ENCODE measurements at places on chromosomes 5 and 9.
A peak's percentile ranks its signal among the peaks of the same experiment; 100 is the strongest.

DNA sequence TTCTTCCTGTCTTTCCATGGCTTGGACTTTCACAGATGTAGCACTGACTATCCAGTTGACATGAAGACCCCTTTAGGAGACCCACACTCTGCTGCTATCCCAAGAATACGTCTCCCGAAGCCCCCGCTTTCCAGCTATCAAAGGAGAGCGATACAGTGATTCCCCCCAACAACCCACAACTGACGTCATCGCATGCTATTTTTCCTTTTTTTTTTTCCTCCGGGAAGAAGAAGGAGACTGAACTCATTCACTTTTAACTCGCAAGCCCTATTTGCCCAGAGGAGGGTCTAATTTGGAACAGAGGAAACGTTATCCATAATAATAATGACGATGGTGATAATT lies 2.1 kb downstream of the PAPPA start:
- DNase-seq: no peak

DNA sequence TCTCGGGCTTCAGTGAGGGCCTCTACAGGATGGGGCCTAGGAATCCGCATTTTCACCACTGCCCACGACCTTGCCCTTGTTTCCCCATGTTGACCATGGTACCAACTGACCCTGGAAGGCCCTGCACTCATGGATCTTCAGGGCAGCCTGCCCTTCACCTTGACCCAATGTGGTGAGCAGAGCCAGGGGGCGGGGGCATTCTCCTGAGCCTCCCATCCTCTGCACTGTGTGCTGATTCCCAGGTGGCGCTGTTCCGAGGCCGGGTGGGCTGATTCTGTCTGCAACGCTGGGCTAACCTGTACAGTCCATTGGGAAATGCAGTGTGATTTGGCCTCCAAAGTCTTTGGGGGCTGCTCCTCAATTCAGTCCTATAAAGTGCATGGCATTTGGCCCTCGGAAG lies 68.7 kb downstream of the SHB start:
- no peak for DNase-seq

DNA sequence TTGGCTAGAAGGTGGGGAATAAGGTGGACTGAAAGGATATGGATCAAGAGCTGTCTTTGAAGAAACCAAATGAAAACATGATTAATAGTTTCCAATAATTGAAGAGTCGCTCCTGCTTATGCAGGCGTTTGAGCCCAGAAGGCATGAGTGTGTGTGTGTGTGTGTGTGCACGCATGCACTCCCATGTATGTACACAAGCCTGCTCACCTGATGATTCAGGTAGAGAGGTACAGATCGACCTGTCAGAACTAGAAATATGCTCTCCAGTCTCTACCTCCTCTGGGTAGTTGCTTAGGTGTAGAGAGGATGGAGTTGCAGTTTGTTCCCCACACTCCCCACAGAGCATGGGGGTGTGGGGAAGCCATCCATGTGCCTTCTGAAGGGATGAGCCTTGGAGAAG lies 1.1 kb upstream of the FGF1 start:
- DNase-seq: no peak

- no peak for DNase-seq
These were observed 1094.9 kb upstream of the C9orf72 start for GRCh38 chr9:28668158-28668557.

DNA sequence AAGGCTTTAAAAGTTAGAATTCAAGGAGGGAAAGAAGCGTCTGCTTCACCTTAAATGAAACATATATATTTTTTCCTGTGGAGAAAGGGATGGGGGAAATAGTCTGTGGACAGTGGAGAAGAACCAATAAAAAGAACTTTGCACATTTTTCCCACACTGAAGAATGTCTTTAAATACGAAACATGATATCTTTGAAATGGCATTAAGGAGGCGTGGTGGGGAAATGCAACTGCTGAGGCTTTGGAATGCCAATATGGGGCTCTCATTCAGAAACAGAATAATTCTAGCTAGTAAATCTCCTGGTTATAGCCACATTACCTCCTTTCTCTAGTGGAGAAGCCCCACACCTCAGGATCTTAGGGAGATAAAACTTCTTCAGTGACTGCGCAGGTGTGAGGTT lies 46.8 kb downstream of the TNC start:
- DNase-seq: no peak

GRCh38 chr9:134103391-134103998 lies 32.4 kb upstream of the WDR5 start:
- no peak for DNase-seq

GRCh38 chr9:124358631-124359030 lies 56.6 kb downstream of the PSMB7 start:
- DNase-seq: no peak

DNA sequence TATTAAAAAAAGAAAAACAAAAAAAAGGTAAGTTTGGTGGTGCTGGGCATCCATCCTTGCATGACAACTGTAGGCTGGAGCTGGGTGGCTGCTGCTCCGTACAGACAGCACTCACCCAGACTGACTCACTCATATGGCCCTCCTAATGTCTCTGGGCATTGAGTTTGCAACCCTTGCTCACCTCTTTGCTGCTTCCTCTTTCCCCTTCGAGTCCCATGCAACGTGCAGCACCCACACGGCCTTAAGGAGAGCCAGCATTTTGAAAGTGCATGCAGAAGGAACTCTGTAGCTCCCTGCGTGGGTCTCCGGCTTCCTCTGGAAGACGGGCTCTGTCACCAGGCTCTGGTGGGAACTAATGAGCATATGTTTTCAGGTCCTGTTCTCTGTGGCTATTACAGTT lies 60.5 kb upstream of the ENTREP1 start:
- peak; percentile 93 for DNase-seq

Data from suppressor macrophage (primary cell).